Glutamatergic neuron (in vitro differentiated cells): ENCODE measurements at places on chromosomes 4 and X. TPM values are rescaled to one million over a fixed set of nuclear protein-coding genes. Genes with fewer than 3 reads are reported as not detected.

GRCh38 chr4:74446896-74447295, 2.0 kb downstream of the AREG start:
- H3K27me3 ChIP-seq, result peaks cover 7% of the 10 kb centered on the region
- H3K36me3 ChIP-seq, result no peaks in the 10 kb centered on the region
- H3K27ac ChIP-seq, result no peak overlapping the region

- H3K4me1 ChIP-seq, result peaks cover 24% of the 10 kb centered on the region
- DNase-seq, result no peak
- H3K27ac ChIP-seq, result no peak overlapping the region
- peaks cover 4% of the 10 kb centered on the region for H3K36me3 ChIP-seq
- H3K27me3 ChIP-seq, result peaks cover 3% of the 10 kb centered on the region
Measured at GRCh38 chr4:41359836-41360213, 103.1 kb downstream of the UCHL1 start.

DNA sequence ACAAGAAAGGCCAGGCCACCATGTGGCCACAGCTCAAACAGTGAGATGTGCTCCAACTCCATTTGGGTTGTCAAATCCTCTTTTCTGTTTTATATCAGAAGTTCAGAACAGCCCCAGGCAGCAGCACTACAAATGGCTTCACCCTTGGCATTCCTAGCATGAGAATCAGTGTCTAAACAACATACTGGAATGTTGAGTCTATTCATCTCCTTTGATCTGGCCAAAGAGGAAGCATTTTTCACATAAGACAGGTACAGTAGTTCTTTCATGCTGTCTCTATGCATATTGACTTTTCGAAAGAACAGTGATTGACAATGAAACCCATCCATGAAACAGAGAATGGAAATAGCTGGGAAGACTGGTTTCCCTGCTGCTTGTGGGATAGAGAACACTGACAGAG, 289.5 kb downstream of the USP46 start:
- no peak overlapping the region for H3K27ac ChIP-seq
- H3K27me3 ChIP-seq, result peaks cover 2% of the 10 kb centered on the region
- H3K4me3 ChIP-seq, result no peak overlapping the region

The TMSB4X gene
- total RNA-seq, result 4,532 TPM
